ENCODE measurements at places on chromosomes 3 and 15. TPM values are rescaled to one million over a fixed set of nuclear protein-coding genes. Genes with fewer than 3 reads are reported as not detected.

GRCh38 chr15:68551296-68551635, 27.5 kb upstream of the CORO2B start:
- peaks cover 20% of the 10 kb centered on the region for H3K4me1 ChIP-seq
- no peak overlapping the region for H3K27ac ChIP-seq
- peaks cover 4% of the 10 kb centered on the region for H3K27me3 ChIP-seq

- no peak for DNase-seq
- H3K27ac ChIP-seq, result no peak overlapping the region
- H3K36me3 ChIP-seq, result no peaks in the 10 kb centered on the region
- H3K4me3 ChIP-seq, result no peak overlapping the region
- H3K4me1 ChIP-seq, result no peaks in the 10 kb centered on the region
- H3K27me3 ChIP-seq, result no peaks in the 10 kb centered on the region
These were observed 65.4 kb upstream of the PEX5L start for GRCh38 chr3:180102134-180102533.

DNA sequence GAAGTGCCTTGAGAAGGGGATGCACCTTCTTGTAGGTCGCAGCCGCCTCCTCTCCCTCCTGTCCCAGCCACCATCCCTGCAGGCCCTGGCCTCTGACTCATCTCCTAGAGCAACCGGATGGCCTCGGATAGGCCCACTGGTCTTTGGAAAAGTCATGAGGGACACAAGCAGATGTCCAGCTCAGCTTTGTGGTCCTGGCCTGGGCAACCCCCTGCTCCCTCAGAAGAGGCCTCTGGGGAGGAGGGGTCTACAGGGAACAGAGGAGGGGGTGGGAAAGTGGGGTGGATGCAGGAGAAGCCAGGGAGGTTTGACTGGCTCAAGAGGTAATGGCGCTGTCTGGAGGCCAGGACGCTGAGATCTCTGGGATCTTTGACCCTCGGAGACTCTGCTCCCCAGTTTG, 259.2 kb upstream of the TLE3 start:
- H3K36me3 ChIP-seq, result no peaks in the 10 kb centered on the region
- H3K27me3 ChIP-seq, result no peaks in the 10 kb centered on the region
- no peak overlapping the region for H3K27ac ChIP-seq
- no peaks in the 10 kb centered on the region for H3K4me1 ChIP-seq

DNA sequence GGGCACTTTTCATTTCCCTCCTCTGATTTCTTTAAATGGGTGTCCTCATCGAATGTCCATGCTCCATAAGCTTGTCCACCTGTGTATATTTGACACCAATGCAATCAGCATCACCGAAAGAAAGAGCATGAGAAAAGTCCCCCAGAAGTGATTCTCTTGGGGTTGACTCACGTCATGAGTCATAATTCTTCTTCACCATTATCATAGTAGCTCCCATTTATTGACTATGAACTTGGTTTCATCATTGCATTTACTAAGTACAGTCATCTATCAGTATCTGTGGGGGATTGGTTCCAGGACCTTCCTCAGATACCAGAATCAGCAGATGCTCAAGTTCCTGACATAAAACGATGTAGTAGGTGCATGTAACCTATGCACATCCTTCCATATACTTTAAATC, 372.5 kb upstream of the CFAP20DC start:
- H3K4me3 ChIP-seq, result no peak overlapping the region
- H3K4me1 ChIP-seq, result peaks cover 3% of the 10 kb centered on the region
- H3K27ac ChIP-seq, result no peak overlapping the region
- no peaks in the 10 kb centered on the region for H3K36me3 ChIP-seq

- H3K27ac ChIP-seq, result no peak overlapping the region
- H3K4me1 ChIP-seq, result peaks cover 17% of the 10 kb centered on the region
- H3K36me3 ChIP-seq, result no peaks in the 10 kb centered on the region
- peaks cover 9% of the 10 kb centered on the region for H3K27me3 ChIP-seq
- peak; percentile 93 for DNase-seq
These were observed 3.2 kb downstream of the PTPRG start for GRCh38 chr3:61564395-61565059.

DNA sequence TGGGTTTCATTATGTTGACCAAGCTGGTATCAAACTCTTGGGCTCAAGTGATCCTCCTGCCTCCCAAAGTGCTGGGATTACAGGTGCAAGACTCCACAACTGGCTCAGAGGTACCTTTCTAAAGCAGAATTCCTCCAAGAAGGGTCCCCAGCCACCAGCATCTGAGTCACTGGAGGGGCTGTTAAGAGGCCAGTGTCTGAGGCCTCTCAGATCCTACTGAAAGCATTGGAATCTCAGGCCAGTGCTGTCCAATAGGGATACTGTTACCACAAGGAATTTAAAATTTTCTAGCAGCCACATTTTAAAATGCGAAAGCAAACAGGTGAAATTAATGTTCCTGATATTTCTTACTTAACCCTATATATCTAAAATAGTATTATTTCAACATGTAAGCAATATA, 1.3 kb downstream of the CAV3 start:
- H3K4me1 ChIP-seq, result peaks cover 18% of the 10 kb centered on the region
- no peak overlapping the region for H3K4me3 ChIP-seq
- H3K27ac ChIP-seq, result no peak overlapping the region
- H3K36me3 ChIP-seq, result no peaks in the 10 kb centered on the region

DNA sequence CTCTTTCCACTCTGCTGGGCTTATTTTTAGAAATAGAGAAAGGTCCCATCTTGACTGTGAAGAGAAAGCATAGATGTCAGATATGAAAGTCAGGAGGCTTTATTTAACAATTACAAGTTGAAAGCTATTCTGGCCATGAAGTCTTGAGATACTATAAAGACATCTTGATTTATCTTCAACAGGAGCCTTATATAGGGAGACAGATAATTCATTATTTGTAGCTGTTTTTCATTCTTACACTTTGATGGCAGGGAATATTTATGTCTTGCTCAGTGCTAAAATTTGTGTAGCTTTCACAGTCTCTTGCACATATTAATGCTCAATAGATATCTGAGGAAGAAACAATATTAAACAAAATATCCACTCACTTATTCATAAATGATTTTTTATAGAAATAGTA, 248.8 kb downstream of the C3orf38 start:
- no peak for DNase-seq
- no peaks in the 10 kb centered on the region for H3K36me3 ChIP-seq
- H3K4me1 ChIP-seq, result no peaks in the 10 kb centered on the region
- H3K27ac ChIP-seq, result no peak overlapping the region
- H3K4me3 ChIP-seq, result no peak overlapping the region

- H3K4me3 ChIP-seq, result no peak overlapping the region
- H3K27me3 ChIP-seq, result peaks cover 15% of the 10 kb centered on the region
- H3K4me1 ChIP-seq, result peaks cover 14% of the 10 kb centered on the region
- H3K27ac ChIP-seq, result peak overlapping the region; percentile 34
- DNase-seq, result no peak
- peaks cover 5% of the 10 kb centered on the region for H3K36me3 ChIP-seq
These were observed 25.8 kb upstream of the GOLGA6C start for GRCh38 chr15:75232252-75232813.

GRCh38 chr15:68429691-68430470, 2.1 kb downstream of the ITGA11 start:
- no peak overlapping the region for H3K4me3 ChIP-seq
- peaks cover 9% of the 10 kb centered on the region for H3K4me1 ChIP-seq
- peaks cover 26% of the 10 kb centered on the region for H3K27me3 ChIP-seq
- H3K27ac ChIP-seq, result no peak overlapping the region

DNA sequence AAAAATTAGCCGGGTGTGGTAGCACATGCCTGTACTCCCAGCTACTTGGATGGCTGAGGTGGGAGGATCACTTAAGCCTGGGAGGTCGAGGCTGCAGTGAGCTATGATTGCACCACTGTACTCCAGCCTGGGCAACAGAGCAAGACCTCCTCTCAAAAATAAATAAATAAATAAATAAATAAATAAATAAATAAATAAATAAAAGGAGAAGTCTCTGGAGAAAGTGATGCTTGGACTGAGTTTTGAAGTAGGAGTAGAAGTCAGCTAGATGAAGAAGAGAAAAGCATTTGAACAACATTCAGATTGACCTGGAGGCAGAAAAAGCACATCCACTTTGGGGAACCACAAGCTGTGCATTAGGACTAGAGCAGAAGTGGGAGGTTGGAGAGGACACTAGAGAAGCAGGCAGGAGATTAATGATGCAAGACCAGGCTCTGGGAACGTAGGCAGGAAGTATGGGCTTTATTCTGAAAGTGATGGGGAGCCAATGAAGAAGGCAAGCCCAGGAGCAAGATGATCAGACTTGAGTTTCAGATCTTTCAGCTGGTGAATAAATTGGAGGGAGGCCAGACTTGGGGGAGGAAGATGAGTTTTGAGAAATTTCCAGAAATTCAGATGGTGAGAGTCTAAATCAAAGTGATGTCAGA, 48.7 kb downstream of the KLHL6 start:
- H3K36me3 ChIP-seq, result peaks cover 43% of the 10 kb centered on the region
- H3K4me3 ChIP-seq, result peak overlapping the region; percentile 81
- peaks cover 17% of the 10 kb centered on the region for H3K4me1 ChIP-seq
- no peak overlapping the region for H3K27ac ChIP-seq
- DNase-seq, result no peak

DNA sequence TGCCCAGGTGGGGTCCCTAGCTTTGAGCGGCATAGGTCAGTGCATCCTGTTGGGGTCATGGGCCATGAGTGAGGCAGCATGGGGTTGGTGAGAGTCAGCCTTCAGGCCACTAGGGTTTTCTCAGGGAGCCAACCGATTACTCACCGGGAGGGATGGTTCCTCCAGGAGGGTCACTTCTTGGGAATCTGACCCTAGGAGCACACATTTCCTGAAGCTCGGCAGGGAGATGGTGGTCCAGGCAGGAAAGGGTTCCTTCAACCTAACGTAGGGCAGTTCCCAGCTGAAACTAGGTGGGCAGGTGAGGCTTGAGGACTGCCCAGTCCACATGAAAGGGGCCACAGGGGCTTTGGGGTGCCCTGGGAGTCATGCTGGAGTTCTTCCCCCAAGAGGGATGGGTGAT, 218.0 kb downstream of the UBE3A start:
- H3K27ac ChIP-seq, result no peak overlapping the region
- peaks cover 15% of the 10 kb centered on the region for H3K36me3 ChIP-seq
- H3K27me3 ChIP-seq, result peaks cover 10% of the 10 kb centered on the region
- DNase-seq, result no peak

- no peak overlapping the region for H3K4me3 ChIP-seq
- H3K36me3 ChIP-seq, result peaks cover 5% of the 10 kb centered on the region
- H3K27me3 ChIP-seq, result peaks cover 10% of the 10 kb centered on the region
These were observed 117.3 kb downstream of the XXYLT1 start for GRCh38 chr3:195153653-195154052.

GRCh38 chr3:72376956-72377710, 471.1 kb downstream of the SHQ1 start:
- DNase-seq, result no peak
- no peak overlapping the region for H3K27ac ChIP-seq
- H3K36me3 ChIP-seq, result peaks cover 21% of the 10 kb centered on the region
- peaks cover 2% of the 10 kb centered on the region for H3K27me3 ChIP-seq
- H3K4me3 ChIP-seq, result no peak overlapping the region

DNA sequence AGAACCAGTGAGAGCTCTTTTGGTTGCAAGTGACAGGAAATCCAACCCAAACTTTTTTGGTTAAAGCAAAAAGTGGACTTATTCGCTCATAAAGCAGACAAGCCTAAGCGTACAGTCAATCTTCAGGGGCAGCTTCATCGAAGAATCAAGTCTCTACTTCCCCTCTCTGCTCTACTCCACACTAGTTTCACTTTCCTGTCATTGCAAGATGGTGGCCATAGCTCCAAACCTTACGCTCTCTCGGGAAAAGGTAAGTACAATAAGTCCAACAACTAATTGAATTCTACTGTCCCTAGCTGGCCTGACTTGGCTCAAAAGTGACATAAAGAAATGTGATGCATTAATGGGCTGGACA, 24.9 kb upstream of the ZNF710 start:
- H3K27me3 ChIP-seq, result peaks cover 4% of the 10 kb centered on the region
- no peak overlapping the region for H3K27ac ChIP-seq
- H3K4me3 ChIP-seq, result no peak overlapping the region
- peaks cover 4% of the 10 kb centered on the region for H3K4me1 ChIP-seq

- no peak for DNase-seq
- H3K27me3 ChIP-seq, result peaks cover 2% of the 10 kb centered on the region
- no peaks in the 10 kb centered on the region for H3K36me3 ChIP-seq
- no peaks in the 10 kb centered on the region for H3K4me1 ChIP-seq
- no peak overlapping the region for H3K27ac ChIP-seq
- no peak overlapping the region for H3K4me3 ChIP-seq
These were observed 33.0 kb downstream of the NLGN1 start for GRCh38 chr3:173430576-173430975.

DNA sequence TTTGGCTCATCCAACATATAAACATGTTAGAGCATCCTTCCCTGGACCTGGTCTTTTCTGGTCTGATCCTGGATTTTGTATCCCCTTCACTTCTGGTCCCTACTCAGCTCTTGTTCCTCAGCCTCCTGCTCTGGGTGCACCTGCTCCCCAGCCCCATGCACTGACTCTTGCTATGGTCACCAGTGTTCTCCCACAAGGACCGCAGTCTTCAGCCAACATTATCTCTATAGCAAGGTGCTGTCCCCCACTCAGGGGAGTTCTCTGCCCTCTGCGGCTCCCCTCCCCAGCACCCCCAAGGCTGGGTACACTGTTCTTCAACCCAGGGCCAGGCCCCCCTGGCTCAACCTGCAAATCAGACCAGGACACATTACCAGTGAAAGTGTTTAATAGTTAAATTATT, 80.2 kb downstream of the SEC22A start:
- H3K27ac ChIP-seq, result no peak overlapping the region
- no peak overlapping the region for H3K4me3 ChIP-seq
- DNase-seq, result no peak
- peaks cover 1% of the 10 kb centered on the region for H3K36me3 ChIP-seq

GRCh38 chr3:13343601-13344000, 76.5 kb downstream of the NUP210 start:
- H3K27ac ChIP-seq, result no peak overlapping the region
- DNase-seq, result no peak
- no peak overlapping the region for H3K4me3 ChIP-seq
- no peaks in the 10 kb centered on the region for H3K36me3 ChIP-seq
- H3K4me1 ChIP-seq, result peaks cover 27% of the 10 kb centered on the region
- peaks cover 8% of the 10 kb centered on the region for H3K27me3 ChIP-seq

DNA sequence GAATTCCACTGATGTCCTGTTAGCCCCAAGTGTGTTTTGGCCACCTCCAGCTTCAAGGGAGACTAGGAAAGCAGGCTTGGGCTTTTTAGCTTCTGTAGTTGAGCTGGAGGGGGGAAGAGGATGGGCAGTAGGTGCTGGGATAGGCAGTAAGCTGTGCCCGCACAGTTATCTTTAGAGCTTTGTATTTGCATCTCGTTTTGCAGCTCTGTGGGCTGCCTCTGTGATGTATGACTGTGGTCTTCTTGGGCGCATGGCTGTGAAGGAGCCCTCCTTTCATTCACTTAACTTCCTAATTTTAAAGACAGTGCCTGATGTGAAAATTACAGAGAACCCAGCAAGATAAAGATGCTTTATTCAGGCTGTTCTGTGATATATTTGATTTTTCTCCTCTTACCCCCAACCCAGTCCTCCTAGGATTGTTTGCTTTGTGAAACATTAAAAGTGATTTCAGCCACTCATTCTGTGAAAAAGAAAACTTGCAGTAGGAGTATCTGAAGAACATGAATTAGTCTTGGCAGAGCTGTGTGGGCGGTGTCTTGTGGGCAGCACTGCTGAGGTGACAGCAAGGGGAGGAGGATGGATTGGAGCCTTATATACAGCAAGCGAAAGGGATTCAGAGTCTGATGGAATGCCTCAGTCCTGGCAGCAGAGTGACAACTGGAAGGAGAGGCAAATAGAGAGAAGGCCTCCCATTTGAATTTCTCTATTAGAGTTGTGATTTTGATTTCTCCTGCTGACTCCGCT, 74.3 kb downstream of the LARS2 start:
- no peak overlapping the region for H3K27ac ChIP-seq
- H3K27me3 ChIP-seq, result peaks cover 4% of the 10 kb centered on the region
- peaks cover 37% of the 10 kb centered on the region for H3K36me3 ChIP-seq
- no peak overlapping the region for H3K4me3 ChIP-seq
- peaks cover 8% of the 10 kb centered on the region for H3K4me1 ChIP-seq
- DNase-seq, result no peak

Gene ITGA11
- 0.28 TPM for total RNA-seq

Gene IL1RAP
- total RNA-seq, result 7.7 TPM

Gene CLDN16
- total RNA-seq, result not detected

Gene USP50
- 0.92 TPM for total RNA-seq
